ENCODE measurements at places on chromosomes 11 and 22.

DNA sequence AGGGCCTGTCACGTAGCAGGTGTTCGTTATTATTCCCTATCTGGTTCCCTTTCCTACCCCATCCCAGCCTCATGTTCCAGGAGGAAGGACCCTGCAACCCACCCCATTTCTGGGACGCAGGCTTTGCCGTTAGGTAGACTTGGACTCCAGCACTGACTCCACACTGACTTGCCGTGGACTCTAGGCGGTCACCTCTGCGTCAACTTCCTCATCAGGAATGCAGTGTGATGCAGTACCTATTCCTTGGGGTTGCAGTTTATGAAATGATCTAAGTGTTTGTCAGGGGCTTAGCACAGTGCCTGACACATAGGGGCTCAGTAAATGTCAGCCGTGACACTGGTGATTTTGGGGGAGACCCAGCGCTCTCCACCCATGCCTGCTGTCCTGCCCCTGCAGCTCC lies 16.8 kb downstream of the DGKZ start:
- DNase-seq = no peak

- DNase-seq = no peak
Observed at GRCh38 chr11:8092587-8093424, 11.8 kb downstream of the TUB start.

DNA sequence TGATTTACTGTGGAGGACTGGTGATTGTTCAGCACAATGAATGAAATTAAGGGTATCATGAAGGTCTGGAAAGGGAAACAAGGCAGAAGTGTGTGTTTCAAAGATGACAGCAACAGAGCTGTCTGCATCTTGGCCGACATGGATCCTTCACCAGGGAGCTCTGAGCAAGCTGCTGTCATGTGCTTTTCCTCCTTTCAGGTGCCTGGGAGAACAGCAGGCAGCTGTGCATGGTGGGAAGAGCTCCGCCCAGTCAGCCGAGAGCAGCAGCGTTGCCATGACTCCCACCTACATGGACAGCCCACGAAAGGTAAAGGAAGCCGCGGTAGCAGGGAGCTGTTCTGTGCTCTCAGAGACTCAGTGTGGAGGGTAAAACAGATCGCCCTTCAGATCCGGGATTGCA lies 87.1 kb upstream of the YWHAH start:
- no peak for DNase-seq

DNA sequence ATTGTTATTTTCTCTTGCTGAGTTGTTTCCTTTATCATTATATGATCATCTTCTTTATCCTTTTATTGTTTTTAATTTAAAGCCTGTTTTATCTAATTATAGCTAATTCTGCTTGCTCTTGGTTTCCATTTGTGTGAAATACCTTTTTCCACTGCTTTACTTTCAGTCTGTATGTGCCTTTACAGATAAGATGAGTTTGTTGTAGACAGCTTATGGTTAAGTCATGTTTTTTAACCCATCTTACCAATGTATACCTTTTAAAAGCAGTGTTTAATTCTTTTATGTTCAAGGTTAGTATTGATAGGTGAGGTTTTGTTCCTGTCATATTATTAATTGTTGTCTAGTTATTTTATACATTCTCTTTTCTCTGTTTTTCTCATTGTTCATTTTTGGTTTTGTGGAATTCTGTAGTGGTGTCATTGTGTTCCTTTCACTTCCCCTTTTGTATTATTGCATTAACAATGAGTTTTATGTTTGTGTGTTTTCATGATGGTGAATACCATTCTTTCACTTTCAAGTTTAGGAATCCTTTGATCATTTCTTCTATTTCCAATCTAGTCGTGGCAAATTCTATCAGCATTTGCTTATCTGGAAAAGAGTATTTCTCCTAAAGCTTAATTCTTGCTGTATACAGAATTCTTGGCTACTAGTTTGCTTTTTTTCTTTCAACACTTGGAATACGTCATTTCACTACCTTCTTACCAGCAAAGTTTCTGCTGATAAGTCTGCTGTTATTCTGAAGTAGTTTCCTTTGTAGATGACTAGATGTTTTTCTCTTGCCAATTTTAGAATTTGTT lies 21.8 kb downstream of the OR5AN1 start:
- DNase-seq = no peak

GRCh38 chr11:130671801-130672700 lies 223.6 kb downstream of the ADAMTS15 start:
- no peak for DNase-seq

DNA sequence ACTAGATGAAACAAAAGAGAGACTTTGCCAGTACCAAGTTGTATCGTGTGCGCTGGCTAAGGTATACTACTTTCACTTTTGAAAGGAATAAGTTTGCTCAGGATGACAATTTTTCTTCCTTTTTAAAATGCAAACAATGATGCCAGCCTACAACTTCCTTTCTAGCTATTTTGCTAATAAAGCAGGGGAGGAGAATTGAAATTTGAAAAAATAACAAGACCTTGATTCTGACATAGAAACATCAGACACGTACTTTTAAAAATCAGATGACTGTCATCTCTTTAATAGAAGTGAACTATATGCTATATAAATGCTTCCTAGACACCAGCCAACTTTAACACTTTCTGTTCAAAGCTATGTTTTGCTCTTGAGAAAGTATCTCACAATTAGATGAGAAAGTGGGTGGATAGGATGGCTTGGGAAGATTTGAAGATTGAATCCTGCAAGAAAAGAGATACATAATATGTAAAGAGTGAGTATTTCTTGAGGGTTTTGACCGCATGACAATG lies 41.7 kb upstream of the BLID start:
- no peak for DNase-seq

DNA sequence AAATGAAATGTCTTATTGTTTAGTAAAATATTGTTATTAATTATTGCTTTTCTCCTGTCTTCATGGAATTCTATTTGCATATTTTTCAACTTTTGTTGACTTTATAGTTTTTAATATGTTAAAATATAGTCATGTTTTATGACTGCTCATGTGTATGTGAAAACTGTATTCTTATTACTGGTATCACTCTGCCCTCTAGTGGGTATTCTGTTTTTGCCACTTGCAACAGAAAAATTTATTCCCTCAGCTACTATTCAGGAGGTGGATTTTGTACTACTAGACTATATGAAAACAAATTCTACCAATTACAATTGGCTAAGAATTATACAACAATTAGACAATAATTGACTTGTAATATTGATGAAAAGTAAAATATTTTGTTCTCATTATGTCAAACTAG lies 45.0 kb downstream of the OR4C6 start:
- DNase-seq = peak; percentile 24

DNA sequence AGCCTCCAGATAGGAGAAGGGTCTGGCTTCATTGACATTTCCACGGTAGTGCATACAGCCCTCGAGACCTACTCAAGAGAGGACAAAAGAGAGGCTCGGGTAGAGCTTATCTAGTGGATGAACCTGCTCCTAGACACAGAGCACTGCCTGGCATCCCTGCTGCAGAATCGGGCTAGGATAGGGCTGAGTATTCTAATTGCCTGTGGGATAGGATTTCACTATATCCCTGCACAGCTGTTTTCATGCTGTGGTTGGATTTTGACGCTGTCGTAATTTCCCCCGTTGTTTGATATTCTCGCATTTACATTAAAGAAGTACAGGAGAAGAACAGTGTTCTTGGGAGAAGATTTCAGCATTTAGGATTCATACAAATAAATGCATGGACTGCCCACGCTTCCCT lies 107.8 kb downstream of the KIRREL3 start:
- DNase-seq = no peak

DNA sequence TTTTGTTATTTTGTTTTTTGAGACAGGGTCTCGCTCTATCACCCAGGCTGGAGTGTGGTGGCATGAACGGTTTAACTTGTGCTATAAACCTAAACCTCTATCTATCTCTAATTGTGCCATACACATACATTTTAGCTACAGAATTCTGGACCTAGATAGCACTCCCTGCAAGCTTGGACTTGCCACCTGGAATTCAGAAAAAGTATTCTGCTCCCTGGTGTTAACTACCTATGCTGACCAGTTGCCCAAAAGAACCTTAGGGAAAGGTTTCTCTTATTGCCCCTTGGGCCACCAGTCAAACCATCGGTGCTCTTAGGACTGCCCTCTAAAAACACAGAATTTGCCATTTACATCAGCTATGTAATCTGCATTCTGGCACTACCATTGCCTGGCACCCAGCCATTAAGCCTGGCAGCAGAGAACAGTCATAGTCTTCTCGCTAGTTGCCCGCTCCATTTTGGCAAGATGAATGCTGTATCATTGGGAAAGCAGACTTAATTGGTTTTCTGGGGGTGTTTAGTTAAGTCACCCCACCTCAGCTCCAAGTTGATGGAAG lies 55.3 kb downstream of the ETS1 start:
- DNase-seq = no peak

- DNase-seq = no peak
Observed at GRCh38 chr22:49509016-49509415, 318.7 kb downstream of the BRD1 start.

DNA sequence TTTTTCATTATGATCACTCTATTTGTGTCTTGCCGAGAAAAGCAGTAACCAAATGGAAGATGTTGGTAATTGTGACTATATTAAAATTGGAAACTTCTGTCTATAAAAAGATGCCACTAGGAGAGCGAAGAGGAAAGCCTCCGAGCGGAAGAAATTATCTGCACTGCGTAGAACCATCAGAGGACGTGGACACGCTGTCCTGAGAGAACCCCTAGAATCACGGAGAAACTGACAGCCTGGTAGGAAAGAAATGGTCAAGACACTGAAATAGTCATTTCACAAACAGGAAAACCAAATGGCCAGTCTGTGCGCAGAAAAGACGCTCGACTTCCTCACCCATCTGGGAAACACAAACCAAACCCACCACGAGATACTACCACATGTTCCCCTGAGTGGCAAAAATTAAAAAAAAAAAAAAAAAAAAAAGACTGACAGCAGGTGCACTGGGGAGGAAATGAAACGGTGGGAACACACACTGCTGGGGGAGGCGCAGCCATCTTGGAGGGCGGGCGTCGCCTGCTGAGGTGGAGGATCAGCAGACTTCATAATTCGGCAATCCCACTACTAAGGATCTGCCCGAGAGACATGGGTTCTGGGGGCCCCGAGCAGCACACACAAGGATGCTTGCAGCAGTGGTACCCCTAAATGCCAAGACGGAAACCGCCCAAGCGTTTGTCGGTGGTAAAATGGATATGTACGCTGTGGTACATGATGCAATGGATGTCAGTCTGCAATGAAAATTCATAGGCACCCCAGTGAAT lies 21.3 kb downstream of the IFITM10 start:
- no peak for DNase-seq

DNA sequence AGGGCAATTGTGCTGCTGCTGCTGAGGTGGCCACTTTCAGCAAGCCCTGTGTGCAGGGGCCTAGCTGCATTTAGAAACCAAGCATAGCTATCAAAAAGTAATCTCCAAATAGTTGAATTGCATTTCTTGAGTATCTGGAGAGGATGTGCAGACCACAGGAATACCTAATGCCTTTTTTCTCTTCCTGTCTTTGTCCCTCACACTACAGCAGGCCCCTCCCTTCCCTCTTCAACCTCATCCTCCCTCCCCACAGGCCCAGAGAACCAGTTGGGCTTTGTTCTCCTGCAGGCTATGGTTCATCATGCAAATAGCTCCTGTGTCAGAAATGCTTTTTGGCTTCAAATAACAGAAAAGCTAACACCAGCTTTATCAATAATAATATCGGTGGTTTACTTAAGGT lies 47.7 kb downstream of the DKK3 start:
- DNase-seq = no peak

- DNase-seq = no peak
Observed at GRCh38 chr11:14308114-14308896, 50.7 kb downstream of the RRAS2 start.

GRCh38 chr11:132475026-132475425 lies 1057.3 kb downstream of the OPCML start:
- no peak for DNase-seq

DNA sequence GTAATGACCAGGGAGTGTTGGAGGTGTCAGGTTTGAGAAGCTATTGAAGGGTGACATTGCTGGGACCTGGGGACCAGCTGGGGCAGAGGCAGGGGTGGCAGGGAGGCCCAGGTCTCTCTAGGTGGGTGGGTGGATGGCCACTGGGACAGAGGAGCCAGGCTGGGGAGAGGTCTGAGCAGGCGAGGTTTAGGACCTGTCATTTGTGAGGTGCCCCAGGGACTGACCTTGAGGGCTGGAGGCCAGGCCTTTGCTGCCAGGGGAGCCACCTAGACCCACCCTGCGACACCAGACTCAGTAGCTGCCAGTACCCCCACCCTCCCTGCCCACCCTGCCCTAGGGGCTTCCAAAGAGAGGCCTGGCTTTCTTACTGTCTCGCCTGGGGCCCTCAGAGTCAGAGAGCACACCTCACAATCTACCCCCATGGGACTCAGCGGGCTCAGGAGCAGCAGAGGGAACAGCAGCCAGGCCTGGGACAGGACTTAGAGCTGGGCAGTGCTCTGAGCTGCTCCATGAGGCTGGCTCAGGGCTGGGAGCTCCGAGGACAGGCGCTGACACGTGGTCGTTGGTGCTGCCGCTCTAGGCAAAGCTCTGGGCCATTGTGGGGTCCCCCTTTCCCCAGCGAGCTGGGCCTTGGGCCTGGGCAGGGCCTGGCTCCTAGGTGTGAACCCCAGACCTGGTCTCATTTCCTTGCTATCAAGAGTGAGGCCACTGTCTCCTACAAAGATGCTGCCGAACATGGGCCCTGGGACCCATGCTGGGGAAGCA lies 28.6 kb upstream of the PPARA start:
- DNase-seq = no peak

GRCh38 chr11:117381481-117382387 lies 54.1 kb downstream of the CEP164 start:
- no peak for DNase-seq

DNA sequence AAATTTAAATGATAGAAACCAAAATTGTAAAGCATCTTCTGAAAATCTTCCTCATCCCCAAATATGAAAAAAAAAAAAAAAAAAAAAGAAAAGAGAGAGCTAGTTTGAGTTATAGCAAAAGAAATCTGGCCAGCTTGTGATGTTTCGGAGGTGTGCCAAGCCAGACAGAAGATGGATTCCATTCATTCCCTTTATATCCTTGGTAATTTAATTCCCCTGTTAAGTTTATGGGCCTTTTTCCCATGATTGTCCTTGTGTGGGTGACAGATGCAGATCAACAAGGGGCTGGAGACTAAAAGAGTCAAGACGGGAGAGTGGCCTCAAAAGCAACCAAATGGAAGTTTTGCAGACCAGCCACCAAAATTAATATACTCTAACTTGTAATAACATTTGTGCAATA lies 47.6 kb upstream of the PARVA start:
- DNase-seq = no peak

GRCh38 chr11:96538104-96538503 lies 148.3 kb downstream of the JRKL start:
- no peak for DNase-seq

GRCh38 chr11:73321604-73322381 lies 13.7 kb downstream of the ARHGEF17 start:
- DNase-seq = no peak

DNA sequence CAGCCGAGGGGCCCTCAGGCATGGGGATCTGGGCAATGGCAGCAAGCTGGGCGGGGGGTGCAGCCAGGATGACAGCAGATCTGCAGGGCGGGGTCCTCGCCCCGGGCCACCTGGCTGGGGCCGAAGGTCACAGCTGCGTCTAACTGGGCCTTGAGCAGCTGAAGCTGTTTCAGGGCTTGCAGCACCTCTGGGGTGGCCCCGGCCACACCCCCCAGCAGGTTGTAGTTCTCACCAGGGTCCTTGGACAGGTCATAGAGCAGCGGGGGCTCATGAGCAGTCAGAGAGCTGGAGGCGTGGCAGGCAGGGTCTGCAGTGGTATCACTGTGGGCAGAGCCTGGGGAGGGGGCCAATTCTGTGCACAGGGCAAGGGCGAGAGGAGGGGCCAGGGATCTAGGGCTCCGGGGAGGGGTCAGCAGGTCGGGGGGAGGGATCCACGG lies 2.8 kb downstream of the ARSA start:
- no peak for DNase-seq
